Esophagus mucosa (tissue), 1 donor: ENCODE measurements at places on chromosomes 4 and X.

GRCh38 chr4:77385124-77385969, 220.3 kb upstream of the CXCL13 start:
- ATAC-seq = peak; percentile 75

DNA sequence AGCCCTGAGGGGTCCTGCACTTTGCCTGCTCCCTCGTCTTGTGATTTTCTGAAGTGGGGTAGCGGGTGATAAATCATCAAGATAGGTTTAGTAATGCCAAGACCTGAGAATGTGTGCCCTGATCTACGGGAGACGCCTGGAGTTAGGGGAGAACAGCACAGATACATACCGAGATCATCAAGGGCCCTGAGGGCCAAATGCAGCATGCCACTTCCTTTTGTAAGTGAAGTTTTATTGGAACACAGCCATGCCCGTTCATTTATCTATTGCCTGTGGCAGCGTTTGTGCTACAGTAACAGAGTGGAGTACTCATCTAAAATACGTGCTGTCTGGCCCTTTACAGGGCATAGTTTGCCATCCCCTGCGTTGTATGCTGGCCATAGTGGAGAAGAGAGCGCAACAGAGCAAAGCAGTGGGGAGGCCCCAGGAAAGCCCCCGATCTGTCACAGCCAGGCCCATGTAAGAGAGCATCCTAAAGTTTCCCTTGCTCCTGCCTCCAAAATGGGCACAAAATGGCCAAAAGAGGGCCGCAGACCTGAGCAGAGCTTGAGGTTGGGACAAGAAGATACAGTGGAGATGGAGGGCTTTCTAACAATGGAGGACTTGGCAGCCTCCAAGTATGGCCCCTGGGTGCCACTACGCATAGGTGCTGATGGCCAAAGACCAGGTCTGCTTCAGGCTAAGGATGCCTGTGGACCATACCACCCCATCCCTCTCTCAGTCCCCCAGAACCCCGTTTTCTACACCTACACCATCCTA, 167.0 kb downstream of the SMIM20 start:
- ATAC-seq = no peak

- ATAC-seq = no peak
These were observed 360.2 kb downstream of the GLUD2 start for GRCh38 chrX:121407627-121408026.

- ATAC-seq = peak; percentile 89
These were observed 92.2 kb upstream of the RAPGEF2 start for GRCh38 chr4:159010563-159011260.

DNA sequence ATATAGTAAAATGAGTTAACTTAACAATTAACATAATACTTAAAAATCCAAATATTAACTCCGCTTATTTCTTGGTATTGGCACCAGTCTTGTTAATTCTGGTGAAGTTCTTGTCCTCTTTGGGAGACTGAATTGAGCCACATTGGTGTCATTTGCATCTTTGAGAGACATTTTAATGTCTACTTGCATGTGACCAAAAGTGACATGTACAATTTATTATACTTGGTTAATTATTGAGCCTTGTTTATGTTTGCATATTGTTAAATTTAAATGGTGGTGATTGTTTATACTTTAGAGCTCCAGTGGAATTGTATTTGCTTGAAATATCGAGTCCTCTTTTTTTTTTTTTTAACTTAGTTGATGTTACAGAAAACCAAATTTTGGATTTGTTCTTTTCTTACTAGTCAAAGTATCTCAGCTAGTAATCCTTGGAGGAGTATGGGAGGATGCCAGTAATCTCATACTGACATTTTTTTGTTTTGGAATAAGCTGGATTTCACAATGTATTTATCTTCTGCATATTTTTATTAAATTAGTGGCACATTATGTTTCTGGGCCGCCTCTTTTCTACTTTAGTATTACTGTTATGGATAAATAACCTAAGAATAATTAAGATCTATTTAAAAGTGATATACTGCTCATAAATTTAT, 3.9 kb downstream of the SPCS3 start:
- ATAC-seq = no peak

DNA sequence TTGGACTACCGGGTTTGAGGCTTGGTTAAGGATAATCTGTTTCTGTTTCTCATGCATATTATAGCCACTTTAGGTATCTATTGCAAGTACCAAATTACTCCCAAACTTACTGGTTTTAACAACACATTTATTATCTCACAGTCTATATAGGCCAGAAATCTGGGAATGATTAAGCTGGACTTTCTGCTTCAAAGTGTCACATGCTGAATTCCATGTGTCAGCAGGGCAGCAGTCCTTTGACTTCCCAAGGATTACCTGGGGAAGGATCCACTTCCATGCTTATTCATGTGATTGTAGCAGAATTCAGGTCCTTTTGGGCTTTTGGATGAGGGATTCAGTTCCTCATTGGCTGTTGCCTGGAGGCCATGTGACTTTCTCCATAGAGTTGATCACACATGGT, 349.0 kb upstream of the TRAM1L1 start:
- ATAC-seq = no peak

GRCh38 chr4:172957216-172957615, 211.4 kb upstream of the GALNT7 start:
- no peak for ATAC-seq

- peak; percentile 71 for ATAC-seq
These were observed 694 bp downstream of the OCRL start for GRCh38 chrX:129540722-129541184.

DNA sequence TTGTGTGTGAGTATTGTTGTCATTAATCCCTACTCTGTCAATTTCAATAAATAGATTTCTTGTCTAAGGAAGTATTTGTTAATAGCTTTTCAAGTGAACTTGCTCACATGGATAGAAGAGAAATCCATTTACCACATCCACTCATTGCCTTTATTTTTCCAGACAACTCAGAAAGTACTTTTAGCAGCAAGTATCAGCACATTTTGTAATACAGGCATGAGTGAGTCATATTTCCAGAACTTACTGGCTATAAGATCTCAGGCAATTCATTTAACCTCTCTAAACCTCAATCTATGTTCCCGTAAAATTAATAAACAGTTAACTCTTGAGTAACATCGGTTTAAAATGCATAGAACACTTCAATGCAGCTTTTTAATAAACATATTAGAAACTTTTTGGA, 317.9 kb upstream of the PCDH7 start:
- peak; percentile 41 for ATAC-seq

- no peak for ATAC-seq
These were observed 420.3 kb downstream of the MAPK10 start for GRCh38 chr4:85939595-85939994.

- no peak for ATAC-seq
These were observed 259.0 kb upstream of the PCDH7 start for GRCh38 chr4:30461218-30461617.

- no peak for ATAC-seq
These were observed 9.6 kb upstream of the YTHDC1 start for GRCh38 chr4:68359508-68359907.

GRCh38 chrX:103918050-103918449, 44.4 kb upstream of the TMSB15B start:
- peak; percentile 39 for ATAC-seq

GRCh38 chr4:176425035-176425434, 105.3 kb downstream of the SPCS3 start:
- no peak for ATAC-seq

DNA sequence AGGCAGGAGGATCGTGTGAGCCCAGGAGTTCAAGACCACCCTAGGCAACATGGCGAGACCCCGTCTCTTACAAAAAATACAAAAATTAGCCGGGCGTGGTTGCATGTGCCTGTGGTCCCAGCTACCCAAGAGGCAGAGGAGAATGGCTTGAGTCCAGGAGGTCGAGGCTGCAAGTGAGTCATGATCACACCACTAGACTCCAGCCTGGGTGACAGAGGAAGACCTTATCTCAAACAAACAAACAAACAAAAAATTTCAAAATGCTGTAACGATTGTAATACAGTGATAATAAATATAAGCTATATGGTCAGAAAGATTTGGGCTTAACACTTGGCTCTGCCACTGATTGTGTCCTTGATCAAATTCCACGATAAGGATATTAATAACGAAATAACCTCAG, 24.2 kb downstream of the SLC25A4 start:
- no peak for ATAC-seq

- ATAC-seq = peak; percentile 94
These were observed 25.5 kb downstream of the UTP14A start for GRCh38 chrX:129931411-129932015.

GRCh38 chr4:38161208-38162113, 201.3 kb downstream of the PTTG2 start:
- no peak for ATAC-seq

GRCh38 chr4:42498040-42498439, 100.8 kb downstream of the SHISA3 start:
- ATAC-seq = no peak

DNA sequence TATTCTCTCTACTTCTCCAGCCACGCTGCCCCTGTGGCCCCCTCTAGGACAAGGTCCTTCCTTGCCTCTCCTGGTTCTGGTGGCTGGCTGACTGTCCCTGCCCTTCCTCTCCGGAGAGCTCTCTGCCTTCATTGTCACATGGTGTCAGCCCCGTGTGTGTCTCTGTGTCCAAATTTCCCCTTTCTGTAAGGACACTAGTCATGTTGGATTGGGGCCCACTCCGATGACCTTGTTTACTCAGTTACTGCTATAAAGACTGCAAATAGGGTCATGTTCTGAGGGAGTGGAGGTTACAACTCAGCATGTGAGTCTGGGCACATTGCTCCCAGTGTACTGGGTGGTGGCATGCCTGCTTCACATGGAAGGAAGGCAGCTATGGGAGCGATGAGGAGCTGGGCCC, 129.5 kb upstream of the PSAPL1 start:
- ATAC-seq = no peak

- no peak for ATAC-seq
These were observed 27.8 kb upstream of the WWC2 start for GRCh38 chr4:183071222-183071621.

DNA sequence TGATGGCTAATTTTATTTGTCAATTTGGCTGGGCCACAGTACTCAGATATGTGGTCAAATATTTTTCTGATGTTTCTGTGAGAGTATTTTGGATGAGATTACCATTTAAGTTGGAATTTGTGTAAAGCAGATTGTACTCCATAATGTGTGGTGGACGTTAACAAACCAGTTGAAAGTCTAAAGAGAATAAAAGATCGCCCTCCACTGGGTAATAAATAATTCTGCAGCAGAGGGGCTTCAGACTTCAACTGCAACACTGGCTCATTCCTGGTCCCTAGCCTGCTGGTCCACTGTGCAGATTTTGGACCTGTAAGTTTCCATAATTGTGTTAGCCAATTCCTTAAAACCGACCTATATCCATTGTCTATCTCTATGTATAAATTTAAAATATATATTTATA, 540.3 kb downstream of the PCDH18 start:
- no peak for ATAC-seq

DNA sequence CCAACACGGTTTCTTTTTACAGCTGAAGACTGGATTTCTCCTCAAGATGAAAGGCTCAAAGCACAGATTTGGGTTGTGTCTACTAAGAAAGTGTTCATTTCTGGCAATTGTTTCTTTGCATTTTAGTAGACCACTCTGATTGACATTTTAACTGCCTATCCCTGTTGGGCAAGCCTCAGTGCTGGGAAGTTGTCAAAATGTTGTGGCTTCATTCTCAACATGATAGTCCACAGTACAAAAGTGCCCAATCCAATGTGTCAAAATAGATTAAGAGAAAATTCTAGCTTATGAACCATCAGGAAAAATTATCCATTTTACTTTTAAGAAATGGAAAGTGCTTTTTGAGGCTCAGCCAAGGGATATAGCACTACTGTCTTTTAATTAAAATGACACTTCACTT, 323.9 kb upstream of the PRPS2 start:
- ATAC-seq = no peak

DNA sequence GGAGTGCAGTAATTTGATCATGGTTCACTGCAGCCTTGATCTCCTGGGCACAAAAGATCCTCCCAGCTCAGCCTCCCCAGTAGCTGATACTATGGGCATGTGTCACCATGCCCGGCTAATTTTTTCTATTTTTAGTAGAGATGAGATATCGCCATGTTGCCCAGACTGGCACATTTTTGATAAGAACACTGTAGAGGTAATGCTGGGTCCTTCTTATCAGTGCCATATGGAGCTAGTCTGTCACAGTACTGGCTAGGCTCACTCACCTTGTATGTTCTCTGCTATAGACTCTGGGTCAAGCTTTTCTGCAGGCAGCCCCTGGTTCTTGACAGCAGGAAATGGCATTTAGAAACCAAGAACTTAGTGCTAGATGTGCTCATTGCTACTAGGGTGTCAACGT, 53.9 kb downstream of the BCOR start:
- ATAC-seq = no peak

DNA sequence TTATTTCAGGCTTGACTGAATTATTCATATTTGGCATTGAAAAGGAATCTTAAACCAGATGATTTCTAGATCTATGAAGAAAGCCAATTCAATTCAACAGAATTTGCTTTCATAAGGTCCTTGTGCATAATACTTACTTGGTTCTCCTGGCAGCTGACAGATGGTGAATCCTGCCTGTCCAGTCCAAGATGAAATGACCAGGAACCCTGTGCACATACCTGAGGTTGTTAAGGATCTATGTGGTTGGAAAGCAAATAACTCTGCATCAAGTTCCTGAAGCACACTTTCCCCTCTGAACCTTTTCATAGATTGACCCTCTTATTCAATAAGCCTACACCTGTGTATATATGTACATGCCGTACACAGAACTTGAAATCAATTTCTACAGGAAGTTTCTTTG, 562.7 kb downstream of the PPARGC1A start:
- ATAC-seq = no peak

DNA sequence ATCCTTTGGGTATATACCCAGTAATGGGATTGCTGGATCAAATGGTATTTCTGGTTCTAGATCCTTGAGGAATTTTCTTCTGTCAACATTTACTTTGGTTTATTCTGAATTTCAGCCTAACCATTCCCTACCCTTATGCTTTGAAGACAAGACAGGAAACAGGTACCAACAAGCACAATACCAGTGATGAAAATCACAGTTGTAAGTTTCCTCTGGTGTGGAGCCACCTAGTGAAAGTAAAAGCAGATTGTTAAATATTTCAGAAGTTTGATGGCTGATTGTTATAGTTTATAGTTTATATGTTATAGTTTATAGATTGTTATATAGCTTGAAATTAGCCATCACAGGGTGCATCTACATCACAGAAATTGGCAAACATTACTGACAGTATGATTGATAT, 104.5 kb upstream of the AGA start:
- ATAC-seq = peak; percentile 59

GRCh38 chrX:29468911-29469494, 746.4 kb upstream of the MAGEB2 start:
- no peak for ATAC-seq

DNA sequence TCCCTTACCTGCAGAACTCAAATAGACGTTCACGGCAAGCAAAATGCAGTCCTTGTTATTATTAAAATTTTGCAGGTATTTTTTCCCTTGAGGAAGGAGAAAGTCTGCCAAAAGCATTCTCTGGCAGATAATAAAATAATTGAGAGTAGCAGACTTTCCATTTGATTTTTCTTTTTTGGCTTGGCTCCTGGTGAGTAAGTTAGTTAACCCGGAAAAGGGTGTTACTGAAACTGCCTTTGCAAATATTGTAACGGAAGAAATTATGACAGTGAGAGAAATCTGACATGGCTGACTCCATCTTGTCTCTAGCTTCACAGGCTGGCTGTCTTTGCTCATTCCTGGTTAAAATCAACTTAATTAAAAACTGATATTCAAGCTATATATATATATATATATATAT, 100.5 kb downstream of the GPR143 start:
- no peak for ATAC-seq

GRCh38 chrX:725971-726370, 95.4 kb downstream of the SHOX start:
- no peak for ATAC-seq

GRCh38 chrX:41981481-41982013, 58.2 kb upstream of the CASK start:
- no peak for ATAC-seq

GRCh38 chr4:84496706-84497503, 2.2 kb downstream of the NKX6-1 start:
- no peak for ATAC-seq
